ENCODE measurements at places on chromosomes 7 and 10.

GRCh38 chr10:101639141-101639900, 51.2 kb downstream of the DPCD start:
- no peak for DNase-seq

DNA sequence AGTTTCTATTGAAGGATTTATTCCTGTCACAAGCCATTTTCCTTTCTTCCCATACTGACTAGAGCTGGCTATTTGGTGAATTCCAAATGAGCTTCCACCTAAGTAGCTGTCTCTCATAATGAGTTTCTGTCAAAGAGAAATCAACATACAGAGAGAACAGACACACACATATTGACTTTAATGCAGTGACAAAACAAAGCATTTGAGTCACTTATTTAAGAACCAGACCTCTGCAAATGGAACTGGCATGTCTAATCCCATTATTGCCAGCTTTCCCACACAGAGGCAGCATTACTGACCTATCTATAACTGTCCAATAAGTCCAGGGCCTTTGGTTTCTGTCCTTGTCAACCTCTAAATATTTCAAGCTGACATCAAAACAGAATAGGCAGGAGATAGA, 179.3 kb upstream of the CSTF2T start:
- DNase-seq, result no peak

DNA sequence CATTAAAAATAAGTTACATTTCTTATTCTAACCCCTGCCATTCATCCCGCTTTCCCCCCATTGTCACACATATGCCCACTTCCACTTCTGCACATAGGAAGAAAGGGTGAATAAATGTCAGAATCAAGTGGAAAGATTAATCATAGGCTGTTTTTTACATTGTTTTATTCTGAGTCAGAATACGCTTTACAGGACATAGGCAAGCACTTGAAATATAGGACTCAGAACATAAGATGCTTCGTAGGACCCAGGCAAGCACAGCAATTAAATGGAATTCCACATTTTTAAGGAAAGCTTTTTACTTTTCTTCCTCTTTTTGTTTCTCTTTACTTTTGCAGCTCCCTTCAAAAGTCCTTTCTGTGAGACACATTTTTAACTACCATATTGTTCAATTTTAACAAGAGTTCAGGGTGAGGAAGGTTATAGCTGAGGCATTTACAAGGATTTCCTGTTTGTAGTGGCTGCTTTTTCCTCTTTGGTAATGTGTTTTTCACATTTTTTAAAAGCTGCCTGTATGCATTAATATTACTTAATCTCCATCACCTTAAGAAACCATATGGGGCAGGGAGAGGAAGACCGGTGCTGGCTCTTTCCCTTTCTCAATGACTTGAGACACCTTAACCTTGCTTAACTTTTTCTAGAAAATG, 130.0 kb downstream of the TES start:
- DNase-seq, result no peak

GRCh38 chr10:60182691-60183090, 207.0 kb downstream of the ANK3 start:
- no peak for DNase-seq

- DNase-seq, result no peak
Observed at GRCh38 chr7:48964074-48964473, 39.7 kb downstream of the CDC14C start.

DNA sequence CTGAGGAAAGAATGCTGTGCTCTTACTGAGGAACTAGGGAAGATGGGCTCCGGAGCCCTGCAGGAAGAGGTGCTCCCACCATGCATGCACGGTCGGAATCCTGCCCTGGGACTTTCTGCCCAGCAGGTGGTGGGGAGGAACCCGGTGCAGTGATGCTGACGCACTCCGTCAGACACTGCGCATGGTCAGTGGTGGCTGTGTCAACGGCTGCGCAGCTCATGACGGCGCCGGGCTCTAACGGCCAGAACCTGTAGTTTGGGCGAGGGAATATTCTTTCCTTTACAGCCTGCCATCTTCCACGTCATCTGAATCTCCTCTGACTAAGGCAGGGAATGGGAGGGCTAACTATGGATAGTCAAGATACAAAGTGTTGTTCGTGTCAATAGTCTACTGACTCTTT, 189.2 kb upstream of the MGMT start:
- DNase-seq, result no peak

- DNase-seq, result no peak
Observed at GRCh38 chr7:44602576-44602910, 3.9 kb upstream of the OGDH start.

- no peak for DNase-seq
Observed at GRCh38 chr7:27684491-27684890, 21.8 kb upstream of the HIBADH start.

GRCh38 chr7:116692401-116693308, 20.7 kb downstream of the MET start:
- no peak for DNase-seq

DNA sequence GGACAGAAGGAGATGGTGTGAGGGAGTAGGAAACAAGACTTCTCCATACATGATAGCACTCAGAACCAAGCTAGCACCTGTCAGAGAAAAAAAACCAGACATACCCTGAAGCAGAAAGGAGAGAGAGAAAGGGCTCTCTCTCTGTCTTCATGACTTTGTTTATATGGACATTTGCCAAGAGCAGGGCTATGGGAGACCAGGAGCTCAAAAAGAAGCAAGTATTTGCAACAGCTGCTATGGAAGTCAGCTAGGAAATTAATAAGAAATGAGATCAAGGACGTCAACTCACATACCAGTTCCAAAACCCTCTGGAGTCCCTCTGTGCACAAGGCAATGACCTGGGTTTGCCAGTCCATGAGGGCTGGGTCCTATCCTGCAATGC, 111.6 kb downstream of the SGMS1 start:
- DNase-seq, result no peak

- no peak for DNase-seq
Observed at GRCh38 chr7:96407427-96407826, 85.5 kb upstream of the SLC25A13 start.

- DNase-seq, result no peak
Observed at GRCh38 chr10:101244321-101245050, 15.2 kb upstream of the LBX1 start.
